Heart right ventricle (tissue), 16 donors: ENCODE measurements at places on chromosomes 5 and 9. TPM values are rescaled to one million over a fixed set of nuclear protein-coding genes. Genes with fewer than 3 reads are reported as not detected.

The RANBP17 gene
- 0.55 TPM for polyA plus RNA-seq

The TNFSF8 gene
- polyA plus RNA-seq: 0.38 TPM

The PHPT1 gene
- polyA plus RNA-seq: 650 TPM

The PKD2L2 gene
- not detected for polyA plus RNA-seq

The GAS1 gene
- polyA plus RNA-seq: 11.2 TPM

The SMIM3 gene
- polyA plus RNA-seq: 41.5 TPM

The FOXE1 gene
- polyA plus RNA-seq: not detected

The NEK6 gene
- polyA plus RNA-seq: 1.9 TPM

The CNTFR gene
- polyA plus RNA-seq: 2.9 TPM

The CDC25C gene
- not detected for polyA plus RNA-seq

The PGM5 gene
- 26.8 TPM for polyA plus RNA-seq

The NPM1 gene
- polyA plus RNA-seq: 248 TPM

The ENC1 gene
- 2.1 TPM for polyA plus RNA-seq

The SPINK7 gene
- polyA plus RNA-seq: not detected

The PCDHB3 gene
- polyA plus RNA-seq: 0.37 TPM

The OR1J1 gene
- polyA plus RNA-seq: not detected

The SLC6A18 gene
- polyA plus RNA-seq: not detected

The TAF1L gene
- not detected for polyA plus RNA-seq

The LRRC19 gene
- polyA plus RNA-seq: not detected
